Head of caudate nucleus (tissue), 42 donors: ENCODE measurements at places on chromosomes 6 and 20.

DNA sequence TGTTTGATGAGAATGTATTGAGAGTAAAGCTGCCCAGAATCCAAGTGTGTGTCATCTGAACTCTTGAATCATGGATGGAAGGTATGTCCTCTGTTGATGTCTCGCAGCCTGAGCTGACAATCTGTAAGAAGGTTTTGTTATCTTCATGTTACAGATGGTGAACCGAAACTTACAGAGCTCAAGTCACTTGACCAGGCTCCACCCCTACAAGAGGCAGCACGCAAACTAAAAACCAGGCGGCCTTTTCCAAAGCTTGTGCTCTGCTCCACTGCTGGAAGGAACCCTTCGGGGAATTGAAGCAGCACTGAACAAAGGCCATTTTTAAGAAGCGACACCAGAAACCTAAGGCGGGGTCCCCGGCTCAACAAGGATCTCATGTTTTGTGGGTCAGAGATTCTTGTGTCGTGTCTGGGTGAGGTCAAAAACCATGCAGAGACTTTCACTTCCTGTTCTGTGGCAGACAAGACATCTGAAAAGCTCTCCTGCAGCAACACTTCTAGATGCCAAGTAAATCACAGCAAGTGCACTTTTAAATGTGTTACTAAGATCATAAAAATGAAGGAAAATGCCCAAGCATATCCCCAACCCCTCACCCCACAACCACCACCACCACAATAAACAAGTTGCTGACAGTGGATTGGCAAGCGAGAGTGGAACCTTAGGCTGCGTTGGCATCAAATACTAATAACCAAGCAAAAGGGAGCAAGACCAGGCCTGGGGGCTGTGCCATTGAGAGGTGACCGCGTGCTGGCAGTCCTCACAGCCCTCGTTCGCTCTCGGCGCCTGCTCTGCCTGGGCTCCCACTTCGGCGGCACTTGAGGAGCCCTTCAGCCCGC lies 27.3 kb downstream of the NQO2 start:
- no peak for DNase-seq

GRCh38 chr20:41330343-41330720 lies 10.3 kb upstream of the LPIN3 start:
- DNase-seq = no peak

GRCh38 chr6:46773201-46773855 lies 19.9 kb upstream of the MEP1A start:
- no peak for DNase-seq

- DNase-seq = no peak
These were observed 18.6 kb upstream of the SLCO4A1 start for GRCh38 chr20:62623488-62624324.

GRCh38 chr20:17969884-17970409 lies 1.1 kb downstream of the MGME1 start:
- peak; percentile 20 for DNase-seq

- no peak for DNase-seq
These were observed 7.3 kb upstream of the SOX4 start for GRCh38 chr6:21586300-21586699.

- no peak for DNase-seq
These were observed 62.1 kb downstream of the SLC24A3 start for GRCh38 chr20:19274412-19275015.

DNA sequence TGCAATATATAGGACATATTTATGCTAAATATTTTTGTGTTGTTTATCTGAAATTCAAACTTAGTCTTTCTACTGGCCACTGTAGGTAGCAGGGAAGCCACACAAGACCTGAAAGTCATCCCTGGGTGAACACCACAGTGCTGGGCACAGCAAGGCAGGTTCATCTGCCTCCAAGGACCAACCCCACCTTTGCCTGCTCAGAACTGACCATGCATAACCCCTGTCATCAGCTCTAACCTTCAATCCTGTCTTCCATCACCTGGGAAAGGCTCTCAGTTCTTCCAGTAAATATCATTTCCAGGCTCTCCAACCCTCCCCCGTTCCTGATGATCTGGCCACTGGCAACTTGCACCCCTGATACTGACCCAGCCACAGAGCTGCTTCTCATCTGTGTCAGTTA lies 32.7 kb upstream of the CST7 start:
- DNase-seq = no peak

DNA sequence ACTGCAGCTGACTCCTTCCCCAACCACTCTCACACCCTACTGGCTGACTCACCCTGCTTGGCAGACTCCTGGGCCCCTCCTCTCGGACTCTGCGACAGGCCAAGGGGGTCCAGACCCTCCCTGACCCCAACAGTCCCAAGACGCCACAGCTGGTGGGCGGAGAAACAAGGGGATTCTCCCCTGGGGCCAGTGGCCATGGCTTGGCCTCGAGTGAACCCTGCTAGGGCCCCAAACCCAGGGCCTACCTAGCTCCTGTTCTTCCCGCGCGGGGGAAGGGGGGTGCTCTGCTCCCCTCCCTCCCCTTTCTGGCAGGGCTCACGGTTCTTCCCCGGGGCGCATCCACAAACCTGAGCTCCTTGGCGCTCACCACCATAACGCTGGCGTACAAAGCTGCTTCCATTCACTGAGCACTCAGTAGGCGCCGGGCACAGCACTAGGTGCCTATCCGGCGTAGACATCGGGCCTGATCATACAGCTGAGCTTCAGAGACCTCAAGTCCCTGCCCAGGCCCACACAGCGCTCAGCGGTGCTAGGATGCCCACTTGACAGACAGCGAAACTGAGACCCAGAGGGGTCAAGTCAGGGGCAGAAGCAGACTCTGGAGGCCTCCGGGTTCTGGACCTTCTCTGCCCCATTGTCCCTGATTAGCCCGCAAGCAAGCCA lies 597 bp downstream of the ADA start:
- no peak for DNase-seq

GRCh38 chr6:7784706-7785105 lies 58.8 kb downstream of the BMP6 start:
- no peak for DNase-seq

DNA sequence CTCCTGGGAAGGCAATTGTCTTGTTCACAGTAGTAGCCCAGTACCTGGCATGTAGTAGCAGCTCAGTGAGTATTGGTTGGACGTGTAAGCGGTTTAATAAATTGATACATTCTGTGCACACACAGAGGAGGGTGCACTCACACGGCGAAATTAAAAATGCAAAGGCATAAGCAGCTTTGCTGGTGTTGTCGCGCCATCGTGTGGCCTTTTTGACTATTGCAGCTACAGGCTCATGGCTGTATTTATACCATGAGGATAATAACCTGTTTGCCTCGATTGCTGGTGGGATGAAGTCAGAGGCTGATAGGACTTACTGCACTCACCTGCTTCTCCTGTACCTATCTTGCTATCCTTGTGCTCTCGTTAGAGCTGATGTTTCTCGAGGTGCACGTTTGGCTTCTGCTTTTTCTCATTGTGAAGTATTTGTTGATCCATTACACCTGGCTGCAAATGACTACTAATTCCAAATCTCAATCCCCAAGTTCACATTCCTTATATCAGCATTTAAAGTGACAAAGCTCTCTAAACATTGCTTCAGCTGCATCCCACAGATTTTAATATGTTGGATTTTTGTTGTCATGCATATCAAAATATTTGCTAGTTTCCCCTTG lies 61.5 kb downstream of the TBXT start:
- peak; percentile 73 for DNase-seq

- DNase-seq = no peak
These were observed 17.2 kb downstream of the GATA5 start for GRCh38 chr20:62458275-62459251.

GRCh38 chr6:5989141-5989723 lies 17.5 kb downstream of the NRN1 start:
- no peak for DNase-seq

DNA sequence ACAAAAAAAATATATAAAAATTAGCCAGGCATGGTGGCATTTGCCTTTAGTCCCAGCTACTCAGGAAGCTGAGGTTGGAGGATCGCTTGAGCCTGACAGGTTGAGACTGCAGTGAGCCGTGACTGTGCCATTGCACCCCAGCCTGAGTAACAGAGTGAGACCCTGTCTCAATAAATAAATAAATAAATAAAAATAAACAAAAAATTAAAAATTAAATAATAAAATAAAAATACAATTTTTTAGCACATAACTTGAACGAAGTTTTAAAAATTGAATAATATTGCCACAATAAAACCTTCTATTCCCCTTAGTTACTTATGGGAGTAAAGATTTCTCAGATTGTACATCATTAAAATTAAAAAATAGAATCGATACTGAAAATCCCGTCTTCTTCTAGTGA lies 29.2 kb upstream of the CGA start:
- no peak for DNase-seq
